ENCODE measurements at places on chromosomes 12 and 14.

GRCh38 chr12:16121953-16122352 is 155.5 kb downstream of the SLC15A5 start:
- DNase-seq: no peak

GRCh38 chr14:79658221-79658620 is 553.1 kb downstream of the DIO2 start:
- no peak for DNase-seq

GRCh38 chr12:52477651-52478050 is 4.0 kb upstream of the KRT6C start:
- DNase-seq: no peak

- DNase-seq: no peak
Measured at GRCh38 chr14:69664865-69665526, 53.6 kb downstream of the SUSD6 start.

DNA sequence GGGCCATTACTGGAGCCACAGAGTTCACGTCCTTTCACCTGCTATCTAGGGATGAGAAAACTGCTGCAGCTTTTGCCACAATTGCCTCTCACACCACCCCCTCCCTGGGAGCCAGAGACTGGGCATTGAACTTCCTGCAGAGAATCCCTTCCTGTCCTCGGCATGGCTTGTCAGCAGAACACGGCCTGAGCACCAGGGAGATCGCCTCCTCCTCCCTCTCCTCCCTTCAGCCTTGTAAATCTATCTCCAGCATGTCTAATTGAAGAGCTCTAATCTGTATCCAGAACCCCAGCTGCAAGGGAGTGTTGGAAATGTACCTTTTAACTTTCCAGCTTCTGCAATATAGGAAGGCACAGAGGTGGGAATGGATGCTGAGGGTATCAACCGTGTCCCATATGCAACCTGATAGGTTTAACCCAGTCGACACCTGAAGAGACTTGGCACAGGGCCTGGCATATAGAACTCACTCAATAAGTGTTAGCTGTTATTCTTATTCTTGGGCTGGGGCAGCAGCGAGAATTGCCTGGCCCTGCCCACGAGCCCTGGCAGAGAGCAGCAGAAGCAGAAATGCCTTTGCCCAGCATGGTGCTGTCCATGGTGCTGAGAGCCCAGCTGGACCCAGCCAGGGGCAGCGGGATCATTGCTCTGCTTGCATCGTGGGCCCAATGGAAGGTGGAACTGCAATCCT is 26.8 kb downstream of the TMEM63C start:
- peak; percentile 44 for DNase-seq

DNA sequence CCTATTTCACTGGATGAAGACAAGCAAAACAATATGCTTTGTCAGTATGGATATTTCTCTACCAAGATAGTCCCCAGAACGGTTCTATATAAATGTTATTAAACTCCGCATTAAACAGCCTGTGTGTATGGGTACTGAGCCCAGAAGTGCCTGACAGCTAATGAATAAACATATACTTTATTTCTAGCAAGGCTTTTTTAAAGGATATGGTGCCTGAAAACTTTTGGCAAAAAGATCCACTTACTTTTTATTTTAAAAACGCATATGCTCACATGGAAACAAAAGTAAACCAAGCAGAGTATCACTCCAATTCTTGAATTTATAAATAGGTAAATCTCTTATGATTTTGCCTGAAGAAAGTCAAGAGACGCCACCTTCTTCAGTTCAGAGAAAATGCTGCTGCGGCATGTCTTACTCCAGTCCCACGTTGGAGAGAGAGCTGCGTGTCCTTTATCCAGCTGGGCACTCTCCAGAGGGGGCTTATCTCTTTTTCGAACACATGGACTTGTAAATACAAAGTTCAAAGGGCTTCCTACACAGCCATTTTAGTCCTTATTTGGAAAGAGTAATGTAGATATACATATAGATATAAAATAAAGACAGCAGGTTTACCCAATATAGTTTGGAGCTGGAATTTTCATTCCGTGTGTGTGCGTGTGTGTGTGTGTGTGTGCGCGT is 264.2 kb downstream of the ADAMTS20 start:
- no peak for DNase-seq

DNA sequence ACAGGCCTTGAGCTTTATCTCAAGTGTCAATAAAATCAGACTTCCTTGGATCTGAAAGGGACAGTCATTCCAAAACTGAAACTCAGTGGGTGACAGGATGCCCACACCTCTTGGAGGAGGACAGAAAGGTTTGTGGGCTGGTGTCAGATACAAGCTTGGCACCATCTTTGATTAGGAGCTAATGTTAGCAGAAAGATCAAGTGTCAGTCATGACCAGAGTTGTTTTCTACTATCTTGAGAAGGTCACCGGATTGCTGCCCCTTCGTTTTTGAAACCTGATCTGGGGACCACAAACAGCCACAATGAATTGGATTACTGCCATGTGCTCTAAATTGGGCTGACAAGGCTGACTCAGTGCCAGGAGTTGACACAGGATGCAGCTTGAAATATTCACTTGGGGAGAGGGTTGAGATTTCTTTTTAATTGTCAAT is 88.3 kb downstream of the OTOGL start:
- no peak for DNase-seq

GRCh38 chr14:95915330-95915729 is 38.7 kb downstream of the TUNAR start:
- no peak for DNase-seq

GRCh38 chr14:73428353-73428824 is 30.0 kb downstream of the NUMB start:
- DNase-seq: no peak

DNA sequence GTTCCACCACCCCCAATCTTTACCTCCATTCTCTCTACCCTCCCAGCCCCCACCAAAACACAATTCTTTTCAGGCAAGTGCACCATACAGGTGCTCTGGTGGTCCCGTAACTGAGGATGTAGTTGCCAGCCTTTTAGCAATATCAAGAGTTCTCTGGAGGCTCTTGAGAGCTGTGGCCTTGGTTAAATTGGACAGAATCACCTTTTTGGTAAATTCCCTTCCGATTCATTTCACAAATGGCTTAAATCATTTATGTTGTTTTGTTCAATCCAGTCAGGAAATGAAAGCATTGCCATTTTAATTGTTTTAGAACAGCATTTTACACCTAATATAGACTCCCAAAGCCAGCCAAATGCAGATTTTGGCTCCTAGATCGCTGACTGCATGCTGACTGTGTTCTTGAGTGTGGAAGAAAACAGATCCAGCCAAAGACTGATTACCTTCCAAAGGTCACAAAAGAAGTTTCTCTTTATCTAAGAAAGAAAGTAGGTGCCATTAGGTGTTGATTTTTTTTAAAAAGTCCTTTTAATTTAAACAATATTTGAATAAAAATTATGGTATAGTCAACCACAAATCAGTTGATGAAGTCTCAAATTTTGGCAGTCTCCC is 25.6 kb downstream of the CRADD start:
- no peak for DNase-seq

- DNase-seq: peak; percentile 60
Measured at GRCh38 chr14:93112891-93113677, 2.6 kb downstream of the ITPK1 start.

DNA sequence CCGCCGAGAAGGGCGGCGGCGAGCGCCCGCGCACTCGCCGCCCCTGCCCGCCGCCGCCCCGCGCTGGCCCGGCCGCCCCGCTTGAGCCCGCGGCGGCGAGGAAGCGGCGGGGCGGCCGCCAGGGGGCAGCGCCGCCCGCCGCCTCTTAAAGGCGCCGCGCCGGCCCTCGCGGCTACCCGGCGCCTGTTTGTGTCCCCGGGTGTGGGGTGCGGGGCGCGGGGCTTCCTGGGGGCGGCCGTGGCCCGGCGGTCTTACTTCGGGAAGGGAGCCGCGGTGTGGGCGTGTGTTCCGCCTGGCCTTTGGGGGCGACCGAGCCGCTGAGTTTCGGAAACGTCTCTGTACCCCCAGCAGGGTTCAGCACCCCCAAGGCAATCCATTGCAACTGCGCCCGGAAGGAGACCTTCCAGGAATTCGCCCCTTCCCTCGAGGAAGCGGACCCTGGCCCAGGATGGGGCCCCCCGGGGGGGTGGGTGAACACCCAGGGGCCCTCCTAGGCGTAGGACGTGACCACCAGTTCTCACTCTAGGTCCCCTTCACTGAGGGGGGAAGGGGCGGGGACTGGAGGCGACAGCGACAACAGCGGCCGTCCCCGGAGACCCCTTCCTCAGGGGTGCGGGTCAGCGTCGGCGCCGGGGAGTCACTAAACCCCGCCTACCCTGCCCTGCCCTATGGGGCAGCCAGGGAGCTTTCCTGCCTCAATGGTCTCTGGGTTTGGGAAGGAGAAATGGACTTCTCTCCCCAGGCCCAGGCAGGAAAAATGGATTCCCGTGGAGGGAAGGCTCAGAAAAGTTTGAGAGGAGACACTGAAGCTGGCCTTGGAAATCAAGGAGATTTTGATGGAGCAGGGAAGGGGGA is at the start of gene ITPK1:
Gene ITPK1 (minus strand): TSS at position 105 of the 855 bp plus-strand sequence. CDS start 762 bp downstream, outside the sequence.
- peak; percentile 74 for DNase-seq

DNA sequence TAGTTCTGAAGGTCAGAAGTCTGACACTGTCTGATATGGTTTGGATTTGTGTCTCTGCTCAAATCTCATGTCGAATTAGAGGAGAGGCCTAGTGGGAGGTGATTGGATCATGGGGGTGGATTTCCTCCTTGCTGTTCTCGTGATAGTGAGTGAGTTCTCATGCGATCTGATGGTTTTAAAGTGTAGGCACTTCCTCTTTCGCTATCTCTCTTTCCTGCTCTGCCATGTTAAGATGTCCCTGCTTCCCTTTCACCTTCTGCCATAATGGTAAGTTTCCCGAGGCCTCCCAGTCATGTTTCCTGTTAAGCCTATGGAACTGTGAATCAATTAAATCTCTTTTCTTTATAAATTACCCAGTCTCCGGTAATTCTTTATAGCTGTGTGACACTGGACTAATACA is 84.1 kb upstream of the TMTC1 start:
- no peak for DNase-seq

GRCh38 chr12:131860472-131861260 is 32.5 kb downstream of the MMP17 start:
- peak; percentile 33 for DNase-seq
